ENCODE measurements at places on chromosomes 2 and 18.

DNA sequence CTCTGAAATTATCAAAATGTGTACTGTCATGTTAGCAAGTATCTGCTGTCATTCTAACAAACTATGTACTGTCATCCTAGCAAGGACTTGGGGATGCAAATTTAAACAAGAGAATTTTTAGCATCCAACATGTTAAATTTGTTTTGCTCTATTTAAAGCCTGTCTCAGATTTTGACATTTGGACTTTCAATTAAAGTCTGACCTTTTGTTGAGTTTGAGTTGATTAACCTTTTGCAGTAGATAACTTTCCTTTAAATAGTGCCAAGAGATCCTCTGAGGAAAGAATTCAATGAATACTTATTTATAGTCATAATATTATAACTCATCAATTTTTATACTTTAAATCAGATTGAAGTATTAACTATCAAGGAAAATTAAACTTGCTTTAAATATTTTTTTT is 80.2 kb downstream of the TDRD15 start:
- DNase-seq, result no peak

DNA sequence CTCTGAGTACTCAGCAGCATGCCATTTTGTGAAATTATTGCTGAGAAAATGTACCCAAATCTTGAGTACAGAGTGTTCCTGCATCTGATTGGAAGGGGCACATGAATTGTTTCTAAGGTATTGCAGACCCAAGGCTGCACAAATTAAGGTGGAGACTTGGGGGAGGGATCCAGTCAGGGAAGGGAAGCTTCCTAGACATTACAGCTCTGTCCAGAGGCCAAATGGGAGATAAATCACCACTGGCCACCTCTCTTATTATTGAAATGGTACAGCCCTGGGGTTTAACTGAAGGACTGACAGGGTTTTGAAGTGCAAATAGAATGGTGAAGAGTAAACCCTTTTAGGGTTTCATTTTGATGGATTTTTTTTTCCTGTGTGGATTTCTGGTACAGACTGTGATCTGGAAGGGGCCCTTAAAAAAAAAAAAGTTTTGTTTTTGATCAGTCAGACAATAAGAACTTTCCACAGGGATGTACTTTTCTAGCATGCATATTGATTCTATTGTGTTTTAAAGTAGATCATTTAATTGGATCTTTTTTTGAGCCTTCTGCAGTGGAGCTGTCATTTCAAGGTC is 119.4 kb downstream of the GREB1L start:
- DNase-seq, result no peak

DNA sequence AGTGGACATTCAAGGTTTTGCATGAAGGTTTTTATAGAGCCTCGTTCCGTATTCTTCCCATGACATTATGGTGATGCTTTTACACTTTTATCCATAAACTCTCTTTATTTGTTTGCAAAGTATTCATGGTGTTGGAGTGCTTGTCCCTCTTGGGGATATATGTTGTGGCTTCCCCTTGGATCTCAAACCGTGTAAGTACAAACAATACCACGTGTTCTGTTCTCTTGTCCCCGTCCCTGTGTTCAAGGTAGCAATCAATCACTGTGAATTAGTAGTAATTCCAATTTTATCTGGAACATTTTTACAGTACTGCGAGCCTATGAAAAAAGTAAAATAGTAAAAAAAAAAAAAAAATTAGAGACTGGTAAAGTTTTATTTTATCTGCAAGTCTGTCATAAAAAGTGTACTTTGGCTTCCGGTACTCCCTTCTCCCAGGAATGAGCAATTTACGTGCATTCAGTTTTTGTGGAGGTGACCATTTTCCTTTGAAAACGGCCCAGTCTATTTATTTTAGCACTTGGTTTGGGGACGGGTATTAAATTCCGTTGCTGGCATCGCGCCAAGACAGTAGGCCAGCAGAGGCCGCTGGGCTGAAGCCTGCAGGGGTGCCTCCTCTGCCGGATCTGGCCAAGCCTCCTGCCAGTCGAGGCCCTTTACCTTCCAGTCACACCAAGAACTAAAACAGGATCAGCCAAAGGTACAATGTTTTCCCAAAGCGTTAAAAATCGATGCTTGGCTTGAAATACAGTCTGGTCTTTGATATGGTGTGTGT is 175.7 kb downstream of the SOCS6 start:
- no peak for DNase-seq

GRCh38 chr2:182097571-182098164 is 112.0 kb downstream of the PPP1R1C start:
- DNase-seq, result no peak

- no peak for DNase-seq
Observed at GRCh38 chr2:86023366-86023712, 82.3 kb downstream of the POLR1A start.

GRCh38 chr2:219280651-219281050 is 1.5 kb downstream of the DNAJB2 start:
- DNase-seq, result no peak

- DNase-seq, result no peak
Observed at GRCh38 chr2:63861220-63861822, 19.6 kb downstream of the UGP2 start.

- DNase-seq, result no peak
Observed at GRCh38 chr18:45825258-45826044, at the start of gene SIGLEC15. SIGLEC15 (plus strand) TSS chr18:45825675; CDS start chr18:45825729, 54 bp downstream.

- DNase-seq, result no peak
Observed at GRCh38 chr2:233707940-233708644, 4.6 kb upstream of the UGT1A5 start.

DNA sequence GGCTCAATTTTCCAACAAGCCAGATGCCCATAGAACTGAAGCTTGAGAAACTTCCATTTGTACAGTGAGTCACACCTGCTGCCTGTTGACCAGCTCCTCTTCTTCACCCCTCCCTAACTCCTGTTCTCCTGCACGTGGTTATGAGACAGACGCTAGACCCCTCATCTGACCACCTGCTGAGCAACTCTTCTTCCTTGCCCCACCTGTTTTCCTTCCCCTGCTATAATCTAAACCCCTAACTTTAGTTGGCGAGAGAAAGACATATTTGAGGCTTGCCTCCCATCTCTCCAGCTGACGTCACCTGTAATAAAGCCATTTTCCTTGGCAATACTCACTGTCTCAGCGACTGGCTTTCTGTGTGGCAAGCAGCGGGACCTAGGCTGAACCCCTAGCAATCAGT is 22.3 kb upstream of the ITM2C start:
- no peak for DNase-seq

DNA sequence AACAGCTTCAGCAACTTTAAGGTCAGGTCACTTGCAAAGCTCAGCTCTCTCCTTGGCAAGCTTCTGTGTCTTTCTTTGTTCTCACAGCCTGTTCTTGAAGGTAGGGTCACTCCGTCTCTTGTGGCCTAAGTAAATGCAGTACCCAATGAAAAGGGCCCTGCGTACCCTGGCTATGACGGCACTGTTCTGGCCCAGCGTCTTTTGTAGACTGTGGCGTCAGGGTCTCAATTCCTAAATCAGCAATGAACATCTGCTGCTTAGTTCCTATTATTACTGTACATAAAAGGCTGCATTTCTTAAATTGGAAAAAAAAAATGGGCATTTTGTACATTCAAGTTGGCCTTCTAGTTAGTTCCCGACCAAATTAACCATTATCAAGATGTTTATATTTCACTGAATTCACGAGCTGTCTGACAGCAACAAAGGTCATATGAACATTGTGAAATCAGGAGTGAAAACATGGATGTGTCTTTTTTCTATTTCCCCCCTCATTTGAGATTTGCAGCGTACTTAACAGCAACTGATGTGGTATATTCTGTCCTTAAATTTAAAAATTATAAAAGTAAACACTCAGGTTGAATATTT is 17.0 kb upstream of the MTCL1 start:
- DNase-seq, result no peak

DNA sequence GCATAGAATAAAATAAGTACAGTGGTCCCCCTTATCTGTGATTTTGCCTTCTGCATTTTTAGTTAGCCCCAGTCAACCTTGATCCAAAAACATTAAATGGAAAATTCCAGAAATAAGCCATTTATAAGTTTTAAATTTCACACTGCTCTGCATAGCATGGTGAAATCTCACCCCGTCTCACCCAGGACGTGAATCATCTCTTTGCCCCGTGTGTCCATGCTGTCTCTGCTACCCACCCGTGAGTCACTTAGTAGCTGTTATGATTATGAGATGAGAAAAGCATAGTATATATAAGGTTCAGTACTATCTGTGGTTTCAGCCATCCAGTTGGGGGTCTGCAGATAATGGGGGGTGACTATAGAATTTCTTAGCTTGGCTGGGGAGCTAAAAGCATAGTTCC is 67.3 kb downstream of the RHBDD1 start:
- no peak for DNase-seq

- DNase-seq, result no peak
Observed at GRCh38 chr18:808086-808485, 4.0 kb downstream of the YES1 start.

GRCh38 chr2:5319493-5319892 is 372.7 kb upstream of the SOX11 start:
- DNase-seq, result no peak

GRCh38 chr2:221485503-221485870 is 86.6 kb downstream of the EPHA4 start:
- DNase-seq, result no peak

DNA sequence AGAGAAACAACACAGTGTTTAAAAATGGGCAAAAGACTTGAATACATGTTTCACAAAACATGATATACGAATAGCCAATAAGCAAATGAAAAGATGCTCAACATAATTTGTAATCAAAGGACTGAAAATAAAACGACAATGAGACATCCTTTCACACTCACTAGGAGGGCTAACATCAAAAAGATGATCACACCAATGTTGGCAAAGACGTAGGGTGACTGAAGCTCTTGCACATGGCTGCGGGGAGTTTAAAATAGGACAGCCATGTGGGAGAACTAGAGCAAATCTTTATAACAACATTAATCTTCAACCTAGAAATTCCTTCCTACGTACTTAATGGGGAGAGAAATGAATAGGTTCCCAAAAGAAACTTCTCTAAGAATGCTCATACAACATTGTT is 19.2 kb upstream of the SEH1L start:
- no peak for DNase-seq

DNA sequence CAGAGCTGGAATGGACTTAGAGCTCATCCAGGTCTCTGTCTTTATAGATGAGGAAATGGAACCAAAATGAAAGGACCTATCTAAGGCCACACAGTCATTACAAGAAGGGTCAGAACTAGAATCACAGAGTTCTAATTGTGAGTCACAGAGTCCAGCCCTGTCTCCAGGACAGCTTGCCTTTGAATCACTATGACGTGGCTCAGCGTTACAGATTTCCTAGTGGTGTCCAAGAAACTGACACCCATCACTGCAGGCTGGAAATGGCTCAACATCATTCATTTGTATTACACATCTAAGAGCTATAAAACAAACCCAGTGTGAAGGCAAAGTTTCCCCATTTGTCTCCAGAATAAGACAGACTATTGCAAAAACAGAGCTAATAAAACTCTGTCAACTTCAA is 164.3 kb upstream of the SIX2 start:
- no peak for DNase-seq

- DNase-seq, result no peak
Observed at GRCh38 chr18:44973282-44973681, 292.6 kb downstream of the SETBP1 start.

DNA sequence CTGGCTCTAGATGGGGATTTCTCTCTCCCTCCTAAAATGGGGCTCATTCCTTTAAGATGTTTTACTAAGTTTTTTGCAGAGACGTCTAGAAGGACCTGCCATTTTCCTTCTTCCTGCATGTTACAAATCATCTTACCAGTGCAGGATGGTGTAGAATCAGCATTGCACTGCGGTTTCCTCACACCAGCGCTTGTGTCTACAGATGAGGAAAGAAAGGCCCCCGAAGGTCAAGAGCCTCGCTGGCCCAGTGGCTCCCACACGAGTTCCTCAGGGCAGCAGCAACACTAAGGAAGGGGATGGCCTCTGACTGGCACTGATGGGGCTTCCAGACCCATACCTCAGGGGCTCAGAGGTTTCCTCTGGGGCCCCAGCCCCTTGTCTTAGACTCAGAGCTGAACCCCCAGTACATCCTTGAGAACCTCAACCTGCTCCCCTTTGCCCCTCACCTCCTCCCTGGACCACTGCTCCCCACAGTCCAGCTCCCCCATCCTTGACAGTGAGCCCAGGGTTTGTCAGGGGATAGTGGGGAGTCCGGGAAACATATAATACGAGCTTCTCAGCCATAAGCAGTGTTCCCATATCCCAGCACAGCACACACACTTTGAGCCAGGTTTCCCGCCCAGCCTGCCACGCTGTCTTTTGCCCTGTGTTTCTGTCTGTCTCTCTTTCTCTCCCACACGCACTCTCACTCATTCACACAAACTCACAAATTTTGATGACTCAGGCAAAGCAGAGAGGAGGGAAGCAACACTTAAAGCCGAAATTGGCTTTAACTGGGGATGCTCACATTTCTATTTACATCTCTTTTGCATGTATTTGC is 29.4 kb downstream of the ZFP36L2 start:
- DNase-seq, result no peak

GRCh38 chr2:164069540-164069939 is 333.7 kb upstream of the FIGN start:
- DNase-seq, result no peak

DNA sequence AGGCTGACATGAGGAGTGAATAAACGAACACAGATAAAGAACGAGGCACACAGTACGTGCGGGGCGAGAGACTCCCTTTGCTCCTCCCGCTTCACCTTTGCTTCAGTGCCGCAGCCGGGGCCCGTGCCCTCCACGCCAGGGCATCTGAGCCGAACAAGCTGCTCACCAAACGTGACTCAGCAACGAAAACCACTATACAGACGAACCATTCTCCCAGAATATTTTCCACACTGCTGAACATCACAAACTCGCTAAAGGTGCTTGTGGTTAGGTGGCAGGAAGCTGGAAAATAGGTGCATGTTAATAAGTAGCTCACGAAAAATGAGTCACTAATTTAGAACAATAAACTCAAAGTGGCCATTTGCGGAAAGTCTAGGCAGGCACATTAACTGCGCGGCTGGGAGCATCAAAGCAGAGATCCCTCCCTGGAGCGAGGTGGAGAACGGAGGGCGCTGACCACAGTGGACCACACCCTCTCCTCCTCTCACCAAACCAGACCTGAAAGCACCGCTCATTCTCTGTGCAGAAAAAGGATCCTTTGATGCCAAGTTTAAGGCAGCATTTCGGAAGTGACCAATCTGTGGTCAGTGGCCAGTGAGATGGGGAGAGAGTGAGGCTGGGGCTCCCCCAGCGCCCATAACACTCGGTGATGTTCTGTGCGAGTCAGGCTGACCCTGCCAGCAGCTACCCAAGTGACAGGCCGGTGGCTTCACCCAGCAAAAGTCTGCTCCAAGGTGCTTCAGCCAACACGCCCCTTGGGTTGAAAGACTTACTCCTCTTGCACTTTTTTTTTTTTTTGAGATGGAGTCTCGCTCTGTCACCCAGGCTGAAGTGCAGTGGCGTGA is 153.2 kb downstream of the HDAC4 start:
- no peak for DNase-seq
